ENCODE measurements at places on chromosomes 2 and 18.

- no peak for DNase-seq
Measured at GRCh38 chr2:111671426-111672150, 212.4 kb downstream of the ANAPC1 start.

DNA sequence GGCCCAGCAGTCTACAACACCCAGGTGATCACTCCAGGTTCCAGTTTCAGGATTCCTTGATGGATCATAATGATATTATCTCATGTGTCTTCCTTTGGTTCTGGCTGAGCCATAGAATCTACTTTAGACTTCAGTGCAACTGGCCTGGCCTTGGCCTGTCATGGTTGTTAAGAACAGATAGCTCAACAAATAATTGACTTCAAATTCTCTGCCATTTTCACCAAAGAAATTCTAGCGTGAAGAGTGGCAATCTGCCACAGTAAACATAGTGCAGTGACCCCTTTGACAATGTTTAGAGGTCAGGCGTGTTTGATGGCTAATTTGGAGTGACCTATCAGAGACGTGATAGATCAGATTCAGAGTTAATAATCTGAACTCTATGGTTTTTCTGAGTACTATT lies 50.2 kb upstream of the ZNF385B start:
- no peak for DNase-seq

GRCh38 chr2:143935482-143935752 lies 584.5 kb downstream of the ZEB2 start:
- no peak for DNase-seq

DNA sequence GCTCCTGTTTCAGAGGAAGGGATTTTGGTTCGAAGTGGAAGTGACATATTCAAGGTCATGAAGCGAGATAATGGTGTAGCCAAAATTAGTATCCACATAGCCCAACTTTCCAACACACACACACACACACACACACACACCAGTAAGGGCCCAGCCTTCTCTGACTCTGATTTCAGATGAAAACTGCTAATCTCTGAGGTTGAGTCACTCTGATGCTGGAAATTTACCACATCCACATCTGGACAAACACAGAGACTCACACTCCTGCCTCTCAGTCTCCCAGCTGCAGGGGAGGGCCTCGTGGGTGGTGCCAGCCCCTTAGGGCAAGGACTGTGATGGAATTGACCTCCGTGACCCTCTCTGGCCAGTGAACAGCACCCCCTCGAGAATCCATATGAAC lies 29.0 kb upstream of the SLC35F6 start:
- no peak for DNase-seq

GRCh38 chr2:18829251-18829902 lies 240.0 kb upstream of the NT5C1B start:
- no peak for DNase-seq

DNA sequence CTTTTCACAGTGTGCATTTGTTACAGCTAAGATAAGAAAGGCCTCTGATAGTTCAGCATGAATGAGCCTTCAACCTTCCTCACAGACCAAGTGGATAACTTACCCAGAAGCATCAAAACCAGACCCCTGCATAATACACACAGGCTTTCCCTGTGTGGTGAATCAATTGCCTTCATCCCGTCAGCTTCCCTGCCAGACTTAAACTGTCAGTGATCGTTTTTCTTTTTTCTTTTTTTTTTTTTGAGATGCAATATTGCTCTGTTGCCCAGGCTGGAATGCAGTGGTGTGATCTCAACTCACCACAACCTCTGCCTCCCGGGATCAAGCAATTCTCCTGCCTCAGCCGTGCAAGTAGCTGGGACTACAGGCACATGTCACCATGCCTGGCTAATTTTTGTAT lies 20.5 kb upstream of the SLC35F5 start:
- DNase-seq: no peak

DNA sequence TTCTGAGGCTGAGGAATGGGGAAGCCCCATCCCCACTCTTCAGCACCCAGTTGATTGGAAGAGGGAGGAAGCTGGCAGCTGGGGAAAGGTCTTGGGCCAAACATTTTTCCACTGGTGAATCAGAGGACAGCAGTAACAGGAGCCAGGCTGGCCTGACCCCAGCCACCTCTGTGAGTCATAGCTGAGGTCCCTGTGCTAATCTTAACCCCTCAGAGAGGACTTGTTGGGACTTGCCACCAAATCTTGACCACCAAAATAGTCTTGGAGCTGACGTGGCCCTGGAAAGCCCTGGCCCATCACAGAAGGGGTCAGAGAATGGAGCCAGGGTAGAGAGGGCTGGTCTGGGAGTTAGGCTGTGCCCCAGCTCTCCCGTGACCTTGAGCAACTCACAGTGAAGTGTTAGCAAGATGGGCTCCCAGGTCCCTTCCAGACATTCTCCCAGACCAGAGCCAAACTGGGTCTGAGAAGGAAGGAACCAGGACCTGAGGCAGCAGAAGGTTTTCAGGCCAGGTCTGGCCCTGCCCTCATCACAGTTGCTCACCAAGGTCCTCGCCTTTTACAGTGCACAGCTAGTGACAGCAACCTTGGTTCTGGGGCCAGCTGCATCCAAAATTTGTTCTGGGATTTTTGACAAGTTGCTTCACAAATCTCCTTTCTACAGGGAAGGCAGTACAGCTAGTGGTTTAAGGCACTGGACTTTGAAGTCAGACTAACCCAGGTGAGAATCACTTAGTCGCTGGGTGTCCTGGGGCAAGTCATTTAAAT lies 266.6 kb downstream of the CYP26B1 start:
- peak; percentile 24 for DNase-seq

- no peak for DNase-seq
Measured at GRCh38 chr2:8059255-8059654, 622.6 kb upstream of the ID2 start.

DNA sequence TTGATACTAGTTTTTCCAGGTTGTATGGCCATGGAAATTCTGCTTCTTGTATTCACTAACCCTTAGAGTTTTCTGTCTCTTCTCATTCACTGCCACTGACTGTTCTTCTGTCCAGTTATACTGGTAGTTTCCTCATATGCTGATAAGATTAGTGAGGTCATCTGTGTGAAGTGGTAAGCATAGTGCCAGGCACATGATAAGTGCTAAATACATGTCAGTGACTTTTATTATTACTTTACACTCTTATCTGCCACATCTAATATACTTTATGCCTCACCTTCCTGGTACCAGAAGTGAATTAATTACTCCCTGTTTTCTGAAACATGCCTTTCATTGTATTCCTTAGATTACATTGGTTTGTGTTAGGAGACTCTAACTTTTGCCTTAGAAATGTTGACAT lies 91.3 kb downstream of the NBEAL1 start:
- DNase-seq: no peak

GRCh38 chr2:77571545-77571944 lies 49.4 kb upstream of the LRRTM4 start:
- DNase-seq: no peak

- no peak for DNase-seq
Measured at GRCh38 chr2:104043864-104044263, 810.1 kb upstream of the POU3F3 start.

GRCh38 chr18:74942319-74942910 lies 266.5 kb downstream of the PTGR3 start:
- DNase-seq: no peak

DNA sequence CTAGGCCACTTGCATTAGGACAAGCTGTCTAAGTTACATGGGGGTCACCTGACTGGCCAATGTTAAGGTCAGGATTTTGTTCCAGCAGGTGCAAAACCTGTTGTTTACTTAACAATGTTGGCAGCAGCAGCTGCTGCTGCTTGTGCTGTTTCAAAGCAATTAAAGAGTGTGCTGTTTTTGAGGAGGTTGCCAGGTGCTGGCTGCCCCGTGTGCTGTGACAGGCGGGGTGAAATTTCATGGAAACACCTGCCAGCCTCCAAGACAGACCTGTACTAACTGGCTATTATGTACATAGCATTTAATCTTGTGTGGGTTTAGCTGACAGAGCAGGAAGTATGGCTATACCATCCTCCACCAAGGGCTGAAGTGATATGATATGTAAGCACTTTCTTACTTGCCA lies 224.9 kb downstream of the ASXL3 start:
- no peak for DNase-seq

- no peak for DNase-seq
Measured at GRCh38 chr18:57164401-57164800, 17.5 kb downstream of the BOD1L2 start.

DNA sequence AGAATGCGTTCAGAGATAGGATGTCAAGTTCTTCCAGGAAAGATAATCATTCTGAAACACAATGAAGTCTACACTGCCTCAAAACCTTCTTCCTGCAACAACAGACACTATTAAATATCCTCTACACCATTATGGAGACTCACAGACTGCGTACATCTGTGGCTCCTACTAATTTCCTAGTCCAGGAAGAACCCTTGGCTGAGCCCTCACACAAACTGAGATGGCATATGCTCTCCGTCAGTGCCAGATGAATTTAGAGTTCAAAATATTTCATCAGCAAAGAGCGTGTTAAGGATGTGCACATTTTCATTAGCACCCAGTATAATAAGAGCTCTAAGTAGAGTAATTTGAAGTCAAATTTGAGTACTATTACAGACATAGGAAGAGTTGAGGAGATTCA lies 117.2 kb downstream of the TCF4 start:
- no peak for DNase-seq

GRCh38 chr18:77201506-77201905 lies 48.1 kb upstream of the GALR1 start:
- no peak for DNase-seq

GRCh38 chr2:96342085-96342484 lies 6.5 kb downstream of the NCAPH start:
- no peak for DNase-seq

- no peak for DNase-seq
Measured at GRCh38 chr18:63591725-63592124, 4.6 kb downstream of the SERPINB13 start.
